ENCODE measurements at places on chromosomes 1 and 21.

DNA sequence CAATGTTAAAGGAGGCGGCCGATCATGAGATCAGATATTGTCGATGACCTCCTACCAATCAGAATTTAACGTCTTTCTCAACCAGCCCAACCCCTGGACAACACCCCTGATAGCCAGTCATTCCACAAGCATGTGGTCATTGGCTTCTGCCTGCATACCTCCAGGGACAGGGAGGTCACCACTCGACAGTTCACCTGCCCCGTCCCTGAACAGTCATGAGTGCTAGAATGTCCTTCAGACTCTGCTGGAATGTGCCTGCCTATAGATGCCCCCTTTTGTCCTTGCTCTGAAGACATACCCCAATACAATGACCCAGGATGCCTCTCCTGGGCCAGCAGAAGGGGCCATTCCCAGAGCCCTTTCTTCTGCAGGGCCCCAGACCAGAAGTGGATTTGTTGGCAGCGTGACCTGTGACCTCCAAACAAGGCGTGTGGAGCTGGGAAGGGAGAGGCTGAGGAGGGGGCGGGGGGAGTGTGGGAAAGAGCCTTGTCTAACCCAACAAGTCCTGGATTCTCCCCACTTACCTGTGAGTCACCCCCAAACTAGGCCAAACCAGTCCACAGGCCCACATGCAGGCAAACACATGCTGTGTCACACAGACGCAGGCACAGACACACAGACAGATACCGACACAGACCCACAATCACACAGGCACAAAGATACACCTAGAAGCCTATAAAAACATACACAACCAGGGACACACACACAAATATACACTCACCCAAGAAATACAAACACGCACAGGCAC lies 2.2 kb downstream of the CRYBG2 start:
- DNase-seq: no peak

- no peak for DNase-seq
These were observed 161.4 kb upstream of the CAMK1G start for GRCh38 chr1:209421978-209422680.

DNA sequence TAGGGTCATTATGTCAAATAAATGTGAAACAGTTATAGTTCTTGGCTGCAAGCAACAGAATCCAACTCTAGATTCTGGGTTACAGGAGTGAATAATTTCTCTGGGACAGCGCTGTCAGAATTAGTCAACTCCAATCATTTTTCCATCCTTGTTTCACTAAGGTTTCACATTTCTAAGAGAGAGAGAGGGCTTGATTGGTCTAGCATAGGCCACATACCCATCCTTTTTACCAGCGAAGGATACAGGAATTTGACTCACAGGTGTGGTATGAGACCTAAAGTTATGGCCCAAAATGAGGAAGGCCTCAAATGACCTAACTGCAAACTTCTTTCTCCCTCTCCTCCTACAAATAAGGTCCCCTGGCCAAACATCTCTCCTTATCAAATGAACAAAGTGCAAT lies 25.5 kb upstream of the RGS8 start:
- DNase-seq: no peak

DNA sequence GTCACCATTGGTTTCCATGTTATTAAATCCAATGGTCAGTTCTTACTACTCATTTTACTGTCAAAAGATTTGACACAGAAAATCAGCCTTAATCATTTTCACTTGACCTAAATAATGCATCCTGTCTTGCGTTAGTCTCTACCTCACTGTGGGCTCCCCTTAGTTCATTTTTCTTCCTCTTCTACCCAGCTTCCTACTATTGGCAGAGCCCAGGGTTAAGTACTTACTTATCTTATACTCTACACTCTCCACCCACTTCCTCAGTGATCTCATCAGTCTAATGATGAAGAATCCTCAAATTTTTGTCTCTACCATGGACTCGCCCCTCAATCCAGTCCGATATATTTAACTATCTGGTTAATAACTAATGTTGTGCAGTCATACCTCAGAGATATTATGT lies 735.9 kb downstream of the KCNT2 start:
- DNase-seq: no peak

GRCh38 chr1:46755121-46755520 lies 36.2 kb upstream of the EFCAB14 start:
- no peak for DNase-seq

- no peak for DNase-seq
These were observed 25.8 kb upstream of the LRRN2 start for GRCh38 chr1:204711103-204711946.

- no peak for DNase-seq
These were observed 36.5 kb downstream of the C1orf198 start for GRCh38 chr1:230831771-230832170.

GRCh38 chr1:245541369-245541768 lies 386.6 kb downstream of the KIF26B start:
- no peak for DNase-seq

DNA sequence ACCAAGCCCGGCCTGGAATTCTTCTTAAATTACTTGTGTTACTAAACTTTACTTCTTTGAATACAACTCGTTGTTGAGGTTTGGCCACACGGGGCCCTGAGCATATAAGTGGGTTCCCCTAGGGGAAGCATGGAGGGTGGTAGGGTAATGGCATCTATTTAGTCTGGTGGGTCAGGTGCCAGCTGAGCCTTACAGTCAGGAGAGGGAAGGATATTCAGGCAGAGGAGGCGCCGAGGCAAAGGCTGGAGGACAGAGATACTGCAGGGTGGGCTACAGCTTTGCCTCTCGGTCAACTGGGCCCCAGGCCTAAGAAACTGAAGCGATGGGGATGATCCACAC lies 424 bp upstream of the NECAP2 start:
- no peak for DNase-seq

DNA sequence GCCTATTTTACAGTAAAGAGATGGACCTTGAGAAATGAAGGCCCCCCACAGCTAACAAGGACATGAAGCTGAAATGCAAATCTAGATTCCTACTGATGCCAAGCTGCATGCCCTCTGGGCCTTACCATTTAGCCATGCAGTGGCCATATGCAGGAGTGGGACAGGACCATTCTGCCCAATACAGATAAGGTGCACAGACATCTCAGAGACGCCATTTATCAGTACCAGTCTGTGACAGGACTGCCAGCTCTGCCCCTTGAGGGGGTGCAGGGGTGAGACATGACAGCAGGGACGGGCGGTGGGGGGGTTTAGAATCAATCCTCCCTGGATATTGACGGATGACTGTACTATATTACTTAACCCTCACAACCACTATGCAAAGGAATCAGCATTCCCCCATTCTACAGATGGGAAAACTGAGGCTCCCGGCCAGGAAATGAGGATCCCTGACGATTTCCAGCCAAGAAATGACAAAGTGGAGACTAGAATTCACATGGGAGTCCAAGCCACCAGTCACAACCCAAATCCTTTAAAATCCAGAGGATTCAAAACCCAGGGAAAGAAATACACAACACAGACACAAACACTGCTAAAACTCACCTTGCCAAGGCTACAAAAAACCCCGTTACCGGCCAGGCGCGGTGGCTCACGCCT lies 10.8 kb downstream of the SSBP3 start:
- no peak for DNase-seq

- no peak for DNase-seq
These were observed 36.6 kb downstream of the CAPZB start for GRCh38 chr1:19448491-19449439.

DNA sequence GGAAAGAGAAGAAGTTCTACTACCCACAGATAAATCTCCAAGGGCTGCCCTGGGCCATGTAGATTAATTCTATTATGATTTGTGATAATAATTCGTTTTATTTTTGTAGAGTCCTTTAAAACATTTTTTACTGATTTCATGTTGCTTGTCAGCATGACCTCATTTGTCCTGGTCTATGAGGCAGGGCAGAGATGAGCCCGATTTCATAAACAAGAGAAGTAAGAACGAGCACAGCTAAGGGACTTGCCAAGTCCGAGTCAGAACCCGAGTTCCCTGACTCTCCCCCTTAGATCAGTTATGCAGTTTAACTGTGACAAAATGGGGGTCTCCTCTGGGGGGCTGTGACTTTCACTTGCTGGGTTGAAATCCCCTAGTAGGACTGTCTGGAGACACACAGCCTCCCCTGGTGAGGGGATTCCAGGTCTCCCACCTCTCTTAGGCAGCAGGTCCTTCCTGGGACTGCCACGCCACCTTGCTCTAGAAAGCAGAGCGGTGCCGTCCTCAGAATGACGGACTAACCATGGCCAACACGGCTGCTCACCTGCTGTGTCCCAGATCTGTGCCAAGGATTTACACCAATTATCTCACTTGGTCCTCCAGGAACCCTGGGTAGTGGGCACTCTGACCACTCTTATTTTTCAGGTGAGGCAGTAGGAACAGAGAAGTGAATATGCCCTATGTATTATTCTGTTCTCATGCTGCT lies 31.0 kb upstream of the SOX13 start:
- DNase-seq: no peak

DNA sequence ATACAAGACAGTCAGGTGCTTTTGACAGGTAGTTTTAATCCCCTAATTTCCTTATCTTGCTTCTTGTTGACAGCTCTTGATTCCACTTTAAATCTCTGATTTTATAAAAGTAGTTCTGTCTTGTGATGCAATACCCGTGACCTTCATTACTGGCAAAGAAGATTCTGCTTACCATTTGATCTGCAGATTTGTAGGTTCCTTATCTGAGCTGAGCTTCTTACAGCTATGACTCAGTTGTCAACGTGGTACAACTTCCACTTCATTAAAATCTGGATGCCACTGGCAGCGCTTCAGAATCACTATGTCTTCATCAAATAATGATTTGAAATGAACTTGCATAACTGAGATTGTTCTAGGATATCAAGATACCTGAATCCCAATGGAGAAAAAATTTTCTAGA lies 543.6 kb upstream of the B3GALT2 start:
- no peak for DNase-seq

GRCh38 chr1:212771341-212771740 lies 20.2 kb downstream of the NSL1 start:
- DNase-seq: no peak

DNA sequence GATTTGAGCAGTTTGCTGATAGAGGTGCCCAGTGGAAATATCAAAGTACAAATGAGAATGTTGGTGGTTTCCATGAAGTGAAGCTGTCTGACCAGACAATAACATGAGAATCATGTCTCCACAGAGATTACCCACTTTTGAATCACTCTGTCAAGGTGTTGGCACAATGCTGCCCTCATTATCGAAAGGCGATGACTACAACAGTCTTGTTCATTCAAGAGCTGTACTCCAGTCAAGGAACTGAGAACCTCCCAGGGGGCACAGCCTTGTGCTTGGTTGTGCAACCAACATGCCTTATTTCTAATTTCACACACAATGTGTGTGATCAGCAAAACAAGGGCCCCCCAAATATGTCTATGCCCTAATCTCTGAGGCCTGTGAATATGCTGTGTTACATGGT lies 35.7 kb downstream of the ETS2 start:
- DNase-seq: no peak

GRCh38 chr1:82042306-82043060 lies 241.7 kb downstream of the ADGRL2 start:
- DNase-seq: peak; percentile 36

GRCh38 chr1:71043065-71043464 lies 4.6 kb downstream of the PTGER3 start:
- DNase-seq: no peak

DNA sequence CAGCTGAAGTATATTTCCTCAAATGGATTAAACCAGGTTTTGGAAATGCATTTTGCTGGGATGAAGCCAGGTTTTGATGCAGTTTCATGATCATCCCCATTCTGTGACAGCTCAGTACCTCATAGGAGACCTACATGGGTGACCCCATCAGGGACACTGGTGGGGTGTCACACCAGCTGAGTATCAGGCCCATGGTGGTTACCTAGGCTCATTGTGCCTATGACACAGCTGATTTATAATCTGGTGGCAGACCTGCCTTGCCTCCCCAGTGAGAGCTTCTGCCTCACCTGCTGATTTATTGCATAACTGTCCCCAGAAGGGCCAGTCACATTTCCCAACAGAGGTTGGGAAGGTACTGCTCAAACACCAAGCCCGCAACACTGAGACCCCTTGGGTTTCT lies 3.8 kb downstream of the NCF2 start:
- no peak for DNase-seq

DNA sequence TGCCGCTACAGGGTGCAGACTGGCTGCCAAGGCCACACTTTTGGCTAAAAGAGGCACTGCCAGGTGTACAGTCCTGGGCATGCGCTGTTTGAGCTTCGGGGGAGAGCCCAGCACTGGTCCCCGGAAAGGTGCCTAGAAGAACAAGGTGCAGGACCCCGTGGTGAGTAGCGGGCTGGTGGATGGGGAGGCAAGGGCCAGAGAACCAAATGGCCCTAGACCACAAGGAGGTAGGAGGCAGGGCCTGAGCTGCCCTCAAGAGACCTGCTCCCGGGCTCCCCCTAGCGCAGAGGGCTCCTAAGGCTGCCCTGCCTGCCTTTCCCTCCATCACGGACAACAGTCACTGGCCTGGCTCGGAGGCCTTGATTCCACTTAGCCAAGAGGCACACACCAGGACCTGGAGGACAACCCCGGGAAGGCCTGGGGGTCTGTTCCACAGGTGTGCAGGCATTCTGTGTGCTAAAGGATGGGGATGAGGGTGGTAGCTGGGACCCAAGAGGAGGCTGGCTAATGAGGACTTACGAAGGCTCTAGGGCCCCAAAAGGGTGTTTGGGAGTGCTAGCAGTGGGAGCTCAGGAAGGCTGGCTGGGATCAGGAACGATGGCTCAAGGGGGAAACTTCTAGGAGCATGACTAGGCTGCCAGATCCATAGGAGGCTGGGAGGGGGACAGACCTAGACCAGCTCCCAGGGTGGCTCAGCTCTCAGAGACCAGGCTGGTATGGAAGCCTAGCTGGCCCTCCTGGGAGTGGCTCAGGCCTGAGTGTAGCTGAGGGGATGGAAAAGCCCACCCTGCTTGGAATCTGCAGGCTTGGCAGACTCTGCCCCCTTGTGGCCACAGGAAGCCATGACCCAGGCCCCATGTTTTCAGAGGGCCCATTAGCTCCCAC lies 742 bp downstream of the ARTN start:
- DNase-seq: peak; percentile 64

DNA sequence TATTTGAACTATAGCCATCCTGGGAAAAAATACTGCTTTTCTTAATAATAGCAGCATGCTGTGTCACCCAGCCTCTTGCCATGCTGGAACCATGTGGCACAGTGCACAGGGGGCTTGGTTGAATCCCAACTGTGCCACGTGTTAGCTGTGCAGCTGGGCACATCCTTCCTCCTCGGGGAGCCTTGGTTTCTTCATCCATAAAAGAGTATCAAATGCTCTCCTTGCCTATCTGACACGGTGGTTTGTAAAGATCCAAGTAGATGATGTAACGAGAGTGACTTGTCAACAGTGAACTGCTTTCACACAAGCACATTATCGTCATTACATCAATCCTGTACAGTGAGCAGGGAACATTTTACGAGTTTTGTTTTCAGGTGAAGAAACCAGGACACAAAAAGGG lies 24.4 kb downstream of the VASH2 start:
- DNase-seq: no peak

GRCh38 chr1:74426208-74426937 lies 86.0 kb downstream of the LRRC53 start:
- DNase-seq: no peak

- DNase-seq: no peak
These were observed 97.2 kb downstream of the BCAR3 start for GRCh38 chr1:93584261-93585003.

Measured in NAMALWA (cell line).